Stimulated activated CD4-positive, alpha-beta T cell treated with anti-CD3 and anti-CD28 coated beads, Interleukin-1b, Interleukin-23, amount 100 ng/mL, for 24 hours (primary cell): ENCODE measurements at places on chromosomes 11 and 22.

GRCh38 chr22:49489821-49490220 lies 337.9 kb downstream of the BRD1 start:
- no peak for DNase-seq

DNA sequence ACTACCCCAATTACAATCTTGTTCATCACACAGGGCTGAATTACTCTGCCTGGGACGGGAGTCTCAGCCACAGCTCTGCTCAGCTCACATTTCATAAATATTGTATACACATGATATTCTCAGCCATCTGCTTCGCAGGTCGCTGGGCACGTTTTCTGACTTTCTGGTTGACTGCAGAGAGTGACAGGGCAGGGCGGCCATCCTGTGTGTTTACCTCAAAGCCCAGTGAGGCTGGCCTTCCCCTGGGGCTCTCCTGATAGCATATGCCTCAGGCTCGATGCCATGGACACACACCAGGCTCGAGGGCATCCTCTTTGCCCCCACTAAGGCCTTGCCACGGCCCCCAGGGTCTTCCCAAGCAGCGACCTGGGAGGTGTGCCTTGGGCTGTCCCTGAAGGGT lies 345.0 kb downstream of the CADM1 start:
- DNase-seq, result no peak

DNA sequence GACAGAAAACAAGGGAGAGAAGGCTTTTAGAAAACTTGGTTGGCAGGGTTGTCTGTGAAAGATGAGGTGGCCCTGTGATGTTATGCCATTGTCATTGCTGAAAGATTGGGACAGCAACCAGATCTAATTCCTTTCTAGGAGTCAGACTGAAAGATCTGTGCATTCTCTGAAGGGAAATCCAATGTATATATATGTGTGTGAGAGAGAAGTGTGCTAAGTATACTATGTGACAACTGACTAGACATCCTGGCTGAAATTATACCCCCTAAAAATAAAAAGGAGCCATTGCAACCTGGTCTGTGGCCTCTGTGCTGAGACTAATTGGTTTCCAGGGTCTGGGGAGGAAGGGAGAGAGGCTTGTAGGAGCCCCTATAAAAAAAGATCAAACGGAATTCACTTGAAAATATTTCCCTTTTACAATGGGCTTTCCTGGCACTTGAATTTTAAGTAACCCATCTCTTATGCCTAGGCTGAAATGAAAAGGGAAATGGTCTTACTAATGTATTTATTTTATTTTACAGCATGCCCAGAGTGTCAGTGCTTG lies 1.2 kb upstream of the MPPED2 start:
- DNase-seq, result no peak

GRCh38 chr11:88157370-88157769 lies 17.9 kb downstream of the RAB38 start:
- no peak for DNase-seq

GRCh38 chr11:32391479-32391878 lies 43.9 kb downstream of the WT1 start:
- DNase-seq, result no peak

DNA sequence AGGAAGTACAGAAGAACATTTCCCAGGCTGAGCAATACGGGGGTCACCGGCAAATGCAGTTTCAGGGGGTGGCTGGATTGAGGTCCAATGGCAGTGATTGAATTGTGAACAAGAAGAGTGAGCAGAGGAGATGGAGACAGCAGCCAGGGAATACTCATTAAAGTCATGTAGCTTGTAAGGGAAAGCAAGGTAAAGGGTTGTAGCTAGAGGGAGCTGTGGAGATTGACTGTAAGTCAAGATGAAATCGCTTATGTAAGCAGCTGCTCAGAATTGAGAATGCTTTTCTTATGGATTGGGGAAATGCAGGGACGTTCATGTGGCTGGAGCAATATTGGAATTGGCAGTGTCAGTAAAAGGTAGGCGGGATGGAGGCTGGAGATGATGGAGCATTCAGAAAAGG lies 111.4 kb upstream of the TBCEL start:
- no peak for DNase-seq

GRCh38 chr11:119844808-119845207 lies 115.8 kb upstream of the NECTIN1 start:
- no peak for DNase-seq

- DNase-seq, result no peak
Measured at GRCh38 chr11:127017482-127017881, 16.9 kb upstream of the KIRREL3 start.

DNA sequence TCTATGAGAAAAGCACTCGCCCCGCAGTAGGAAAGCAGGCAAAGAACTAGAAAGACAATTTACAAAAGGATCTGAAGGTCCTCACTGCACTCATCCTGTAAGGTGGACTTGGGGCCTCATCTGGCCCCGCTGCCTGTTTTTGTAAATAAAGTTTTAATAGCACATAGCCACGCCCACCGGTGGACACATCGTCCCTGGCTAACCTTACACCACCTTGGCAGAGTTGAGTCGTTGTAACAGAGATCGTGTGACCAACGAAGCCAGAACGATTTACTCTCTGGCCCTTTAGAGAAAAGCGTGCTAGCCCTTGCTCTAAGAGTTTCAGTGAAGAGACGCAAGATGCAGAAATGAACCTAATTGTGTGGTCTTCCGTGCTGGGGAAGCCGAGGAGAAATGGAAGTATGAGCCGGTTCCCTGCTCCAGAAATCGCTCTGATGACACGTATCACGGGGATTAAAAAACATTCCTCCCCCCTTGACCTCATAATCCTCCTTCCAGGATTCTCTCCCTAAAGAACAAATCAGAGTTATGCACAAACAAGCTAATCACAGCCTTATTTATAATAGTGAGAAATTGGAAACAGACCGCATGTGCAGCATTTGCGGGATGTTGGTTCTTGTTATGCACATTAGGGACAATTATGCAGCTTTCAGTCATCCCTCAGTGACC lies 80.1 kb downstream of the CDKN1C start:
- DNase-seq, result no peak

DNA sequence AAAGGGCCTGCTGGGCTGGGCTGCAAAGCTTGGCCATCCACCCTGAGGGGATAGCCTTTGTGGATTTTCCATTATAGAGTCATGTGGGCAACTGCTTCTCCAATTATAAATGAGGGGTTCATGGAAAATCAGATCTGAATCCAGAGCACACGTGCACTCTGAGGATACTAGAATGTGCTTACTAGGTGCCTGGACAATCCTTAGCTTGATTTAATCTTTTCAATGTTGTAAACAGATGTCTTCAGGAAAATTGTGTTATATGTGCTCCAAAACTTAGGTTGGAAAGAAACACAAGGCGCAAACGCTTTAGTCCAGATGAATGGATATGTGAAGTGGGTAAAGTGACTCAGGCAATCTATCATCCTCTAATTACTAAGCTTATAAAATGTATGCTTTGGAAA lies 92.0 kb downstream of the SLC17A6 start:
- DNase-seq, result no peak

DNA sequence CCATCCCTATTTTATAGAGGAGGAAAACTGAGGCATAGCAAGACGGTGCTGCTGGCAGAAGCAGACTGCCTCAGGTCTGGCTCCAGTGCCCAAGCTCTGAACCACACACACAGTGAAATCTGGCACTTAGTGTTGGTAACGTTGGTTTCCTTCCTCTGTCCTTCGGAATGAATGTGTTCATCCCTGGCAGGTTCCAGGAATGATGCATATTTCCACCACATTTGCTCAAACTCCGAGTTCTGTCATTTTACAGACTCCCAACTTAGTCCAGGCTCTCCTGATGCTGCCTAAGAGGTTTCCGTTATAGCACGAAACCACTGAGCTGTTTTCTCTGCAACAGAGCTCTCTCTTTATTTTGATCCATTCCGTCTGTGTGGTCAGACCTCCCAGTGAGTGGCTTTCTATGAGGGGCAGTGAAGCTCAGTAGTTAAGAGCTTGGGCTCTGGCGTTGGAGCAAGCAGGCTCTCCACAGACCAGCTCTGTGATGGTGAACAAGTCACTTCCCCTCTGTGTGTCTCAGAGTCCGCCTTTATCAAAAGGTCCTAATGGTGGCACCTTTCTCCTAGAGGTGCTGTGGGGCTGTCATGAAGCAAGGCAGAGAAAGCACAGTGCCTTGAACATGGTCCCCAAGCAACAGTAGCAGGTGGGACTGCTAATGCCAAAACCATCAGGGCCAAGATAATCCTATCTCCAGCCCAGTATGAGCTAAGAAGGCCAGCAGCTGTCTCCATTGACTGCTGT lies 200.3 kb downstream of the MYO18B start:
- DNase-seq, result no peak

DNA sequence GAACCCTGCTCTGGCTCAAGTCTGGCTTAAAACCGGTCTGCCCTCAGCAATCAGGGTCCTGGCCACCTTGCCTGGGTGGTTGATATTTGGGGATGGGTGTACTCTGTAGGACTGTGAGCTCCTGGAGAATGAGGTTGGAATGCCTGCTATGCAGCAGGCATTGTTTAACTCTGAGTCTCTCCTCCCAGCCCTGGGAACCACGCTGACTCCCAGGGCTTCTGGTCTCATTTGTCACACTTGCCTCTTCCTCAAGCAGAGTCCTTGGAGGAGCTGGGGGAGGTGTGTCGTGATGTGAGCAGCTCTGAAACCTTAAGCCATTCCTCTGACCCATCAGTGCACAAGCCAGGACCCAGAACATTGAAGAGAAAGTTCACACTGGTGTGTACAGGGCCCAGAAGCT lies 340.1 kb downstream of the MN1 start:
- DNase-seq, result no peak

- DNase-seq, result no peak
Measured at GRCh38 chr11:78954696-78955095, 380.0 kb upstream of the NARS2 start.

DNA sequence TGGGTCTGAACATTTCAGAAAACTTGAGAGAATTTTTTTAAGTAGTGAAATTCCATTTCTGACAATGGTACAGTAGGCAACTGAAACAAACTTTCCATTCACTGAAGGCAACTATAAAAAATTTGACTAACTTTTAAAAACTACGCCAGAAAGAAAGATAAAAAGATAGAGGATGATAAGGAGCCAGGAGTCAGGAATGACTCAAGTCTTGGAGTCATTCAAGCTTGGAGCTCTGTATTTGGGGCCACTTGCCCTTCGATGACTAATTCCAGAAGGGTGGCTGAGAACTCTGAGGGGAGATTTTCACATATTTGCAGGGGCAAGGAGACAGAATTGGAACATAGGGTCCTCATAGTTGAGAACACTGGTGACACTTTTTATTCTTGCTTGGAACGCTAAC lies 1083.2 kb upstream of the CNTN5 start:
- no peak for DNase-seq
